ENCODE measurements at places on chromosomes 7 and 10.

GRCh38 chr10:97445357-97445721 lies 467 bp downstream of the EXOSC1 start:
- no peak for DNase-seq

GRCh38 chr7:116518961-116519360 lies 5.9 kb upstream of the CAV1 start:
- peak; percentile 29 for DNase-seq

- no peak for DNase-seq
Measured at GRCh38 chr10:34179280-34179679, 635.8 kb downstream of the PARD3 start.

DNA sequence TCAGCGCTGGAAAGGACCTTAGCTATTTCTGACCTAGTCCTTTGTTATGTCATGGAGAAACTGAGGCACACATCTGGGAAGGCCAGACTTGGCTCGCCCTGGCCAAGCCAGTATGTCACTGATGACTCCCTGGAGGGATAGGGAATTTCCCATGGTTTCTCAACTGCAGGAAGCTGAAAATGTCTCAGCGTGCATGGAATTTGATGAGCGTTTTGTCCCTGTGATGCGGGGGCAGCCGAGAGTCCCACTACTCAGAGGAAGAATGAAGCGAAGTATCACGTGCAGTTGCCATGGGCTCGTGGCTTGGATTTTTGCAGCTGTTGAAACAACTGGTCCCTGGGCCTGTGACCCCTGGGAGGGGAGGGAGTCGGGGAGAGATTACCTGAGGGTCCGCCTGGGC lies 44.8 kb downstream of the CLIP2 start:
- DNase-seq, result peak; percentile 54

DNA sequence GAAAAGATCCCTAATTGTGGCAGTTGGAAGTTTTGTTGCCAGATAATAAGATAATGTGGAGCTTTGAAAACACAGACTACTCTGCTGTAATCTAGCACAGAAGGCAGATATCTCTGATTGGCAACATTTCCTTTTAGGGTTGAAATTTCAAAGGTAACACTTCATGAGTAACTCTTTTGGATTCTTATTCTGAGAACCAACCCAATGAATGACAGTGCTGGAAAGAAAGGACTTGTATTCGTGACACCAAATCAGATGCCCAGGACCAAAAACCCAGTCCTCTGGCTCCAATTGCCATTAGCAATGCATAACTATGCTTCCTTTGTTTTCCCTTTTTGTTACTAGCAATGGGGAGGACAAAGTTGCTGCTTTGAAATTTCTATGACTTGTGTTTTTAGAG lies 41.0 kb upstream of the ELMO1 start:
- DNase-seq, result no peak

GRCh38 chr7:109939207-109939606 lies 1151.7 kb upstream of the LRRN3 start:
- DNase-seq, result no peak

DNA sequence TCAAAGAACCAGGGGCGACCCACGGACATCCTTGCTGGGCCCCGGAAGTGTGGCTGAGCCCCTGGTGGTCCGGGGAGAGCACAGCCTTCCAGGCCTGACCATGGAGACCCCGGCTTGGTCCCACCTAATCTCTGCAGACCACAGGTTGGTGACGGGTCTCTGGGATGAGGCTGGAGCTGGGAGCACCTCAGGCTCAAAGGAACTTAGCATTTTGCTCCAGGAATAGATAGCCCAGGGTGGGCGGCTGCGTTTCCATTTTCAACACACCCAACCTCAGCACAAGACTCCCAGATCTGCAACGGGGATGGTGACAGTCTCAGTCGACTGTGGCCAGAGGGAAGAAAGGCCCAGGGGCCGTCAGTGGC lies 58.5 kb downstream of the FOXL3 start:
- no peak for DNase-seq

GRCh38 chr7:151825721-151826120 lies 51.2 kb downstream of the PRKAG2 start:
- peak; percentile 51 for DNase-seq

DNA sequence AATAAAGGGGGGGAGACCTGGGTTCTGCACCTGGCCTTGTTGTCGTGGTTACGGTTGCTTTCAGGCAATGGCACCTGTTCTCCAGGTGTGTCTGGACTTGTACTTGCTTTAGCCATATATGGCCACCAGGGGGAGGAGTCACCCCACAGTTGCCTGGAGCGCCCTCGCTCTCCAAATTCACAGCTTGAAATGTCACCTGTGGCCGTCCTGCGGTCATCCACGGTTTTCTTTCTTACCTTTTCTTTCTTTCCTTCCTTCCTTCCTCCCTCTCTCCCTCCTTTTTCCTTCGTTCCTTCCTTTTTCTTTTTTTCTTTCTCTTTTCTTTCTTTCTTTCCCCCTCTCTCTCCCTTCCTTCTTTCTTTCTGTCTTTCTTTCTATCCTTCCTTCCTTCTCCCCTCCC lies 157.2 kb upstream of the ZNF92 start:
- DNase-seq, result peak; percentile 35

GRCh38 chr7:12444785-12445184 lies 41.1 kb upstream of the VWDE start:
- DNase-seq, result no peak

DNA sequence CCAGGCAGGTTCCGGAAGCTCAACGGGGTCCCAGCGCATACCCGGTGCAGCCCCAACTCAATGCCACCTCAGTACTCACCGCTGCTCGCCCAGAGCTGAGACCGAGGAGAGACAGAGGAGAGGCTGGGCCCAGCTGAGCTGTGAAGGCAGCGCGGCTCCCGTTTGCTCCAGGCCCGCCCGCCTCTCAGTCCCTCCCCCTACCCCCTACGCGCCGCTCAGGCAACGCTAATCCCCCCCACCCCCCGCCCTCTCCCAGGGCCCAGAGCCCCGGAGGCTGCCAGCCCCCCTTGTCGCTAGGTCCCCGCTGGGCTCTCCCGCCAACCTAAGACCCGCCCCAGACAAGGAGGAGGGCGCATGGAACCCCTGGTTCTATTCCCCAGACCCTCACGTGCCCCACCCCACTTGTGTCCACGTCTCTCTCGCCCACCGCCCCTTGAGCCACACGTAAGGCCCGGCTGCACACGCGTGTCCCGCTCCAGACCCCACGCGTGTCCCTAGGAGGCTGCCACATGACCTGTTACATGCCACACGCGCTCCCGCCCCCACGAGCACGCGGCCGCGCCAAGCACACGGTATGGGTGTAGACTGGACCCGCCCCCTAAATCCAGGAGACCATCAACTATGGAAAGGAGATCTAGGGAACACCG lies at the start of gene PSD:
Gene PSD, minus strand, starts transcription at position 164 of the 647 bp plus-strand sequence. CDS start 1,747 bp downstream, outside the sequence.
- no peak for DNase-seq

DNA sequence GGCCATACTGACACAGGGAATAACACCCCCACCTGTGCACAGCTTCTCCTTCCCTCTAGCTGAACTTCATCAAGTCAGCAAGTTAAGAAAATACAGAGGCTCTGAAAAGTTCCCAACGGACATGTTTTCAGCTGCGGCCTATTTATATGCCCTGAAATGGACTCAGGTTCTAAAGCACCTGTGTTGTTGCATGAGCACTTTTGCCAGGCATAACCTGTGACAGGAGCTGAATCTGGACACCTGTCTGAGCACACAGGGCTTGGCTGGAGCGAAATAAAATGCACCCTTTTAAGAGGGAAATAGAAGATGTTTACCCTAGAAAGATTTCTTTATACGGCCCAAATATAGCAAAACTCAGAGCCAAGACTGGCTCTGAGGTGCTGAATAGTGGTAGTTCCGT lies 46.7 kb downstream of the COBL start:
- DNase-seq, result no peak

DNA sequence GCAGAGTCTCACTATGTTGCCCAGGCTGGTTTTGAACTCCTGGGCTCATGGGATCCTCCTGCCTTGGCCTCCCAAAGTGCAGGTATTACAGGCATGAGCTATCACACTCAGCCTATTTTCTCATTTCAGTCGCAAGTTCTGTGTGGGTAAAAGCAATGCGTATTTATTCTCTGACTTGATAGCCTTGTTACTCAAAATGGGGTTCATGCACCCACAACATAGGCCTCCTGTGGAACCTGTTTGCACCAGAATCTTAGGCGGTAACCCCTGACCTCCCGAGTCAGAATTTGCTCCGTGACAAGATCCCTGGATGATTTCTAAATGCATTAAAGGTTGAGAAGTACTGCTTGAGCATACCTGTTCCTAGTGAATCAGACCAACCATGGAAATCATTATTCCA lies 7.3 kb downstream of the IL2RA start:
- DNase-seq, result no peak

- DNase-seq, result no peak
Measured at GRCh38 chr10:14673189-14673861, 101.4 kb downstream of the FAM107B start.

GRCh38 chr7:3780016-3780415 lies 479.0 kb downstream of the SDK1 start:
- DNase-seq, result no peak

DNA sequence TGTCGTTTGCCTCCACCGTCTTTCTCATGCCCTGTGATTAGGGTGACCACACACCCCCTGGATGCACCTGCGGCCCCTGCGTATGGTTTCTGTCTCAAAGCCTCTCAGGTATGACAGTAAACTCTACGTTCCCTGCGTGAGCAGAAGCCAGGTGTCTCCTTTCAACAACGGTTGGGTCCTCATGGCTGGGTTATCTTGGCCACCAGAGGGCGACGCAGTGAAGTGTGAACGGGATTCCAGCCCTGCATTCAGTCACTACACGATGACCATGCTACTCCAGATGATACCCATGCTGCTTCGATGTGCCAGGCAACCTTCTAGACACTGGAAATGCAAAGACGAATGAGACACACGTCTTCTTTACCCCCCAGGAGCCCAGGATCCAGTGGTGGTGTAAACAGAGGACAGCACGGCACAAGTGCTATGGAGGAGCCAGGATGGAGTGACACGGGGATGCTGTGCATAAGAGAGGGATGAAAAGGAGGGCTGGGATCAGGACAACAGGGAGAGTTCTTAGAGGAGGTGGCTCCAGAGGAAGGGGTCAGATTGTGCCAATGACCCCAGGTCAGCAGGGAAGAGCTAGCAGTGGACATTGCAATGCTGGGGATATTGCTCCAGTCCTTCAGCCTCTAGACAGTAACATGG lies 228.1 kb upstream of the PFKP start:
- DNase-seq, result peak; percentile 54

DNA sequence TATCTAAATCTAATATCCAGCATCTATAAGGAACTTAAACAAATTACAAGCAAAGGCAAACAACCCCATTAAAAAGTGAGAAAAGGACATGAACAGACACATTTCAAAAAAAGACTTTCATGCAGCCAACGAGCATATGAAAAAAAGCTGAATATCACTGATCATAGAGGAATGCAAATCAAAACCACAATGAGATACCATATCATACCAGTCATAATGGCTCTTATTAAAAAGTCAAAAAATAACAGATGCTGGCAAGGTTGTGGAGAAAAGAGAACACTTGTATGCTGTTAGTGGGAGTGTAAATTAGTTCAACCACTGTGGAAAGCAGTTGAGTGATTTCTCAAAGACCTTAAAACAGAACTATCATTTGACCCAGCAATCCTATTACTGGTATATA lies 334.4 kb upstream of the CACNA2D1 start:
- no peak for DNase-seq
